Stimulated activated CD8-positive, alpha-beta memory T cell treated with anti-CD3 and anti-CD28 coated beads, Interleukin-4, amount 100 ng/mL, for 4 hours (primary cell): ENCODE measurements at places on chromosomes 3 and 15.

GRCh38 chr3:183264268-183264667 is 11.2 kb downstream of the B3GNT5 start:
- no peak for DNase-seq

- DNase-seq, result no peak
Observed at GRCh38 chr3:184632551-184633236, 71.1 kb downstream of the EPHB3 start.

GRCh38 chr3:32958509-32958908 is 7.1 kb downstream of the CCR4 start:
- DNase-seq, result no peak

DNA sequence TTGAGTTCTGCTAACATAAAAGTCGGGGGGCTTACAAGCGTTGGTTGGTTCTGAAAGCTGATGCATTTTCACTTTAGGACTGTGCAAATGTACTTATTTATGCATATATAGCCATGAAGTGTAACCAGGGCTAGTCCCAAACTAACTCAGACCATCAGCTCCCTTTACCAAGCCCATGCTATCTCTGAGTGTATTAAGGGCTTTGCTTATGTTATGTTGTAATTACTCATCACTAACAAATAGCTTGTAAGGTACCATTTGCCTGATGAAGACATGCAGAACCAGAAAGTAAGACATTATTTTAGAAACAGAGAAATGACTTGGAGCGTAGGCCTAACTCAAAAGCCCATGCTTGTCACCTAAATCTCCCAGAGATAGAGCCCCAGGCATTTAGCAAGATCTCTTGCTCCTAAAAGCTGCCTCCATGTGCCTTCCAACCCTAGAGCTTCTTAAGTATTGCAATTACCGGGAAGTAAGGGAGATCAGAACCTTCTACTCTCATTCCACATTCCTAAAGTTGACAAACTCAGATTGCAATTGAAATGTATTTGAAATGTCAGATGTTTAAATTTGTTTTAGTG is 362.9 kb upstream of the RBMS3 start:
- no peak for DNase-seq

DNA sequence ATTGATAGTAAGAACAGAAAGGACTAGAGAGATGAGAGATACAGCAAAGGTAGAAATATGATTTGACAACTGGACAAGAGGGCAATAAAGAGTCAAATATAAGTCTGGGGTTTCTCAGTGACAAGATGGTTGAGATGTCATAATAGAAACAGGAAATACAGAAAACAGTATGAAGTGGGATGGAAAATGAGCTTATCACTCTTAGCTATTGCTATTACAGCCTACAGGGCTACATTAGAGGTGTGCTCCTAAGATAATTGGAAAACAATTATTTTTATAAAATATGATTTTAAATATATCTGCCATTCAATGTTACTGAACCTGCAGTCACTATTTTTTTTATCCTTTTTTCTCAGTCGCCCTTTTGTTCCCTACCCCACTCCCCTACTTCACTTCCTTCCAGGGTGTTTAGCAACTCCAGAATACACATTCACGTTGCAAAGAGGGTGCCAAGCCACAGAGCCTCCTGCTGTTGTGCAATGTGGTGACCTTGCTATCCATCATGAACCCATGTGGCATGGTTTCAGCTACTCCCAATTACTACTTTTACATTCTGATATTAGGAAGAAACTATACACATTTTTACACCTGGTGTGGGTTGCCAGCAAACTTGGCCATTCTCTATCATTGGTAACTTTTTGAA is 6.0 kb downstream of the NRG4 start:
- no peak for DNase-seq
